ENCODE measurements at places on chromosomes 1 and 21.

GRCh38 chr21:28657566-28657965, 335.1 kb downstream of the LTN1 start:
- DNase-seq: no peak

GRCh38 chr1:191460234-191460633, 698.0 kb upstream of the RGS18 start:
- DNase-seq: no peak

GRCh38 chr1:67097305-67097704, 37.5 kb downstream of the C1orf141 start:
- DNase-seq: no peak

DNA sequence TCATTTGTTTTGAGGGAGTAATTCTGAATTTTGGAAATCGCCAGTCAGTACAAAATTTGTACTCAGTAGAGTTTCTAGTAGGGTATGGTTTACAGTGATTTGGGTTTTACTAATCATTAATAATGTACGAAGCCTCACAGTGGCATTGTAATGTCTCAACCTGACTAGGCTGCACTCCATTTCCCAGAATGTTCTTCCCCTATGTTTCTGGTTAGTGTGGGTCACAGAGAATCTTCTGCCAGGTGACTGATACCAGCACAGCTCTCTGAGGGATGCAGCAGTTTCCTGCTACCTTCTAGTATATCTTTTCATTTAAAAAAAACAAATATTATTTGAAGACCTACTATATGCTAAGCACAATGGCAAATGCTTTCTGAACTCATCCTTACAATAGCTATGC, 112.9 kb downstream of the PTPN14 start:
- DNase-seq: no peak

DNA sequence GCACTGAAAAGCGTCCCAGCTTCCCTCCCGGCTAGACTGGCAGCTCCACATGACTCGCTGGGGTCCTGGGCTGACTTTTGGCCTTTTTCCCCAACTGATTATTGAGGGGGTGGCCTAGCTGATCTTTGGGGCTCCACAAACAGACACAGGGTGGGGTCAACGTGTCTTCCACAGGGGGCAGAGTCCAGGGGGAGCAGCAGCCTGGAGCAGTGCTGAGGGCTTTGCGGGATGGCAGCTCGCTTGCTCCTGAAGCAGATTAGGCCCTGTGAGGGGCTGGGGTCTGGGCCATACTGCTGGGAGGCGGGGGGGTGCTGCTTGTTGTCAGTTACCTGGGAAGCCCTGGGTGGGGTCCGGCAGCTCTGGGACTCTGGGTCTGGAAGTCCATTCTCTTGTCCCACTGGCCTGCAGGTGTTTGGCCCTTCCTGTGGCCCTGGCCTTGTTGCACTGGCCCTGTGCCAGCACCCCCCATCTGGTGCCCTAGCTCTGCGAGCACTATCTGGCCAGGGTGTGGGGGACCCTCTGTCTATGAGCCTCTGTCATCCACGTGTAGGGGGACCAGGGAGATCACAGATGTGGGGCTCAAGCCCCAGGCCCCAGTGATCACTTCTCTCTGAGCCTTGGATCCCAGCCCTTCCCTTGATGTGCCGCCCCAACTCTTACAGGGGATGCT, 12.3 kb upstream of the HES5 start:
- DNase-seq: no peak

GRCh38 chr1:116666187-116667077, 1.1 kb downstream of the IGSF3 start:
- no peak for DNase-seq

- DNase-seq: no peak
Measured at GRCh38 chr1:77288275-77288674, 6.5 kb downstream of the AK5 start.

DNA sequence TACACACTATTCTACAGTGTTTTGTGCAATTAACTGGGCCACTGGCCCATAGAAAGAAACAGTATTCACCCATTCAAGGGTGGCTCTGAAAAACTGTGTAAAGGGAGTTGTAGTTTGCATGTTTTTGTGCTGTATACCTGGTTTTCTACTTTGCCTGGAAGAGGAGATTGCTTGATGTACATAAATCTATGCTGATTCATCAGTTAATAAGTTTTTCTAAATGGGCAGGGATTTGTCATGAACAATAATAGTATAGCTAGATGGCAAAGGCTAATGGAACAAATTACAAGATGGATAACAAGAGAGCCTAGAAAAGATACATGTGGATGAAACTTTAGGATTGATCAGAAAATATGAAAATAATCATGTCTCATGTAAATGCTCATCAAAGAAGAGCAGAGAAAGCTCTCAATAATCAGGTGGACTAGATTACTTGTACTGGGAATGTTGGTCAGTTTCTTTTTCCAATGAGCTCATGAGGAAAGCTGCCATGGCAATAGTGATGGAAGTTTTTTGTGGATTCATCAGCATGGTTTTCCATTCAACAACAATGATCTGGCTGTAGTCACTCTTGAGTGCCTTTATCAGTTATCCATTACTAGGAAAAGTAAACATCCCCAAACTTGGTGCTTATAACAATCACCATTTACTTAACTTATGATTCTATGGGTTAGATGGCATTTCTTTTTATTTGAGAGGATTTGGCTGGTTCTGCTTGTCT, 602.8 kb downstream of the BRINP3 start:
- no peak for DNase-seq

- no peak for DNase-seq
Measured at GRCh38 chr1:205494115-205494514, 10.4 kb upstream of the CDK18 start.

DNA sequence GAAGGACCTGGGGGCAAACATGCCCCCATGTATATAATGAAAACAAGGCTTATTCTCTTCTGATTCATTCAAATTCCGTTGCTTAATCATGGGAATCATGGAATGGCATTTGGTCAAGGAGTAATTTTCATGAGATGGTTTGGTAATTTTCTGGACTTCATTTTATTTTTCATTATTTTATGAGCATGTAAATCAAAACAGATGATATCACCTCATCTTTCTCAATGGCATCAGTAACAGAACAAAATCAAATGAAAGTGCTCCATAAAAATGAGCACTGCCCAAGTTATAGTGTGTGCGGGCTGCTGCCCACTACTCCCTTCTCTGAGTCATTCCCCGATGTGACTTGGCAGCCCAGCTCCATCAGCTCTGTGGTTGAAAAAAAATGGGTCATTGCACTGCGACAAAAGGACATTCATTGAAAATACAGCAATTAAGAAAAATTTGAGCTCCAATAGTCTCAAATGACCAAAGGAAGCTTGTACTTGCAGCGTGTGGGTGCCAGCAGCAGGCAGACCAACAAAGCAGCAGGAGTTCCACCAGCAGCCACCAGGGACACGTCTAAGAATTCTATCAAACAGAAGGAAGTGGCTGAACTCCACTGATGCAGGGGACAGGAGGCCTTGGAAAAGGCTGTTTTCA, 84.3 kb upstream of the VAV3 start:
- no peak for DNase-seq

GRCh38 chr1:8892026-8892425, 13.5 kb upstream of the ENO1 start:
- no peak for DNase-seq

DNA sequence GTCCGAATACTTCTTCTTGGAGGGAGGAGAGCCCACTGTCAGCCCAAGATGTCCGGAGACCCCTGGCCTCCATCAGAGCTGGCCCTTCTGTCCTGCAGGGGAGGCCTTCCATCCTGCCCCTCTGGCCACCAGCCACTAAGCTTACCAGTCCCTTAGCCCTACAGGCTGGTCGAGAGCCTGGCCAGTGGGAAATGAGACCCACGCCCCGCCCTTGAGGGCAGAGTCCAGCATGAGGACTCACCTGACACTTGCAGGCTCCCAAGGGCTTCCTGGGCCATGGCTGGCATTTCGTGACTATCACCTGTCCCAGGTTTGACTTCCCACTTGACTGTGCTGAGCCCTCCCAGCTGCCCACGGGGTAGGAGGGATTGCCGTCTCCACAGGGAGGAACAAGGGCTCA, 361.8 kb upstream of the VAMP3 start:
- DNase-seq: no peak

GRCh38 chr21:45507888-45508508, 34.2 kb downstream of the SLC19A1 start:
- no peak for DNase-seq

DNA sequence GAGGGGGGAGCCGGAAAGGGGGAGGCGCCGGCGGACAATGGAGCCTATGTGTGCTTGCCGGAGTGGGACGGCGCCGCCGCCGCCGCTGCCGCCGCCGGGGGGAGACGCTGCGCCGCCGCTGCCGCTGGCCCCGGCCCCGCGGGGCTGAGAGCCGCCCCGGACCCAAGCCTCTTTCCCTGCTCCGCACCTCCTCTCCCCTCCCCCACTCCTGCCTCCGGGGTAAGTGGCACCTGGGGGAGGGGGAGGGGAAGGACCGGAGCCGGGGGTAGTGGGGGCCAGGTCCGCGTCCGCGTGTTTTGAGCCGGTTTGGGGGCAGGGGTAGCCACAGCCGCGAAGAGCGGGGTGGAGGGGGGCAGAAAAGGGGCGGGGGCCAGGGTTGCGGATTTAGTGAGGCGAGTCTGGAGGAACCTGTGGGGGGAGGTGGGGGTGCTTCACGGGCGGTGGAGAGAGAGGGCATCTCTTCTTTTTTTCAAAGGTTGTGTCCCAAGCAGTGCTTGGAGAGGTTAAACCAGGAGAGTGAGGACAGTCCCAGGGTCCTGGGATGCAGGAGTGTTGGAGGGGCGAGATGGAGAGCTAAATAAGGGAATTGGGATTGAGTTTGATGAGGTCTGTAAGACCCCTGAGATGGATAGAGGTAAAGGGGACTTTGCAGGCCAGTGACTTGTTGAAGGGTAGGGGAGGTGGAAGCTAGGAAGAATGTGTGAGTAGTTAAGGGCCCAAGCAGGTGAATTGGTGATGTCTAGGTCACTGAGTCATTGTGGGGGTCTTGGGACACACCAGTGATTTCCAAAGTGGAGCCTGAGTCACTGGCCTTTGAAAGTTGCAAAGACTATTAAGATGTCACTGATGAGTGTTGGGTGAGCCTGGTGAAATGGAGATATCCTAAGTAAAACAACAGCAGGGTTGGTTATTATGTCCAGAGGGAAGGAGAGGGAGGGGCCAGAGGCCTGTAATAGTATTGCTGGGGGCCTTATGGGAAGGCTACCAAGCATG, 59.1 kb downstream of the BCL9 start:
- DNase-seq: no peak

GRCh38 chr1:219483530-219483929, 129.4 kb downstream of the ZC3H11B start:
- DNase-seq: no peak

DNA sequence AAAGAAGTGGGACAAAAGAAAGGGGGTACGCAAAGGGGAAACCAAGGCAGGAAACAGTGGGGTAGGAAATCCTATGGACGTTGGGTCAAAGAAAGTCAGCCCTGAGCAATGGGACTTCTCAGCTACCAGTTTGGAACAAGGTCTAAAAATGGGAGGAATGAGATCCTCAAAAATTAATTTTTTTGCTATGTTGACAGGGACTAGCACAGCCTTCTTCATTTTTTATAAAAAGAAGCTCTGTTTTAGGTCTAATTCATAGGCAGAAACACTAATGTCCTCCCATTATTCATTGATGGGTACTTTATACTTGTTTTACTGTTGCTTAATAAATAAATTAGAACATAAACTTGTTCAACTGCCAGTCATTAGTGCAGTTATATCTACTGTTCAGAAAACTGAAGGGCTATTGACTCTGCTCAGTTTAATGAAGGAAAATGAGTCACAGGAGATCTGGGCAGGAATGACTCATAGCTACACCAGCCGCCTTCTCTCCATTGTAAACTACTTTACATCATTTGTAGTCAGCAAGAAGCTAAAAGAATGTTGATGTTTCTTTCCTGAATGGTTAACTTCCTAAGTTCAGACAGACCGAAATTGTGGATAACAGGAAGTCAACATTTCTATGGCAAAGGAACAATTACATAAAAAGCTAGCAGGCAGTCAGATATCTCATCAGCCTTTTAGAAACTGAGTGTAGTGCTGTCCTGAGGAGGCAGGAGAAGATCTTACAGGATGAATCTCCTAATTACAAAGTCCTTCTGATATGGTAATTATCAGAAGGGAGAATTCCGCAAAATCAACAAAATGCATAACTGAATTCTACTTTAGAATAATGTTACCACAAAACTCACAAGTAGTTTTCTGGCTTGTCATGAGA, 356.4 kb upstream of the PKN2 start:
- DNase-seq: no peak

DNA sequence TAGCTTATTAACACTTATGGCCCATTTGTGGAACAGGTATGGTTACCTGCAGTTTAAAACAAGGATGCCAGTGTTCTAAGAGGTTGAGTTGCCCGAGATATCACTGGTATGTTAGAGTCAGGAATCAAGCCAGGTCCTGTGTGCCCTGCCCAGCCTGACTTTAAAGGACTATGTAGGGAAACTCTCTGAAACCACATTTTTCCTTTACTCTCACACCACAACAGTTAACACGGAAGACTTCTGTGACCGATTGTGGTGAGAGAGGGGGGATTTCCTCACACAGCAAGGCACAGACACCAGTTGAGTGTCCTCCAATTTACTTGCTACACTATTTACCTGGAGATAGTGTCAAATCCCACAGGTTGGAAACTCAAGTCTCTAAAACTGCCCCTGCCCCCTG, 47.8 kb downstream of the UCK2 start:
- no peak for DNase-seq

GRCh38 chr1:118144684-118145083, 40.3 kb downstream of the SPAG17 start:
- no peak for DNase-seq

GRCh38 chr1:192977089-192977706, 82.0 kb downstream of the UCHL5 start:
- no peak for DNase-seq

- DNase-seq: no peak
Measured at GRCh38 chr21:36792505-36792967, 93.6 kb downstream of the SIM2 start.

- DNase-seq: peak; percentile 13
Measured at GRCh38 chr1:64864018-64864940, 102.1 kb downstream of the JAK1 start.
